ENCODE measurements at places on chromosomes 12 and 14.

DNA sequence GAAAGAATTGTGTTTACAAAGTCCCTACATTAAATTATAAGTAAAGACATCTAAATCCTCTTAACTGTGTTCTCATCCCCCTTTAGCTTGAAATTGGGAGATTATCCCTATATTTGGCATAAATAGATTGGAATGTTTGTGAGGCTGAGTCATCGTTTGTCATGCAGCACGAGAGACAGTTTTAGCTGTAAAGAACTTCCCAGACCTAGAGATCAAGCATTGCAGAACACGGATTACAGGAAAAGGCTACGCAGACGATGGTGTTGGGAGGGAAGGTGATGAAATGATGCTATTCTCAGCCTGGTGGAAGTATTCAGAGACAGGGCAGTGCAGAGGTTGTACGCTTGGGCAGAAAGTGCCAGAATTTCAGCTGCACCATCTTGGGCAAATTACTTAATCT lies 93.8 kb downstream of the PTPRB start:
- DNase-seq = peak; percentile 91

DNA sequence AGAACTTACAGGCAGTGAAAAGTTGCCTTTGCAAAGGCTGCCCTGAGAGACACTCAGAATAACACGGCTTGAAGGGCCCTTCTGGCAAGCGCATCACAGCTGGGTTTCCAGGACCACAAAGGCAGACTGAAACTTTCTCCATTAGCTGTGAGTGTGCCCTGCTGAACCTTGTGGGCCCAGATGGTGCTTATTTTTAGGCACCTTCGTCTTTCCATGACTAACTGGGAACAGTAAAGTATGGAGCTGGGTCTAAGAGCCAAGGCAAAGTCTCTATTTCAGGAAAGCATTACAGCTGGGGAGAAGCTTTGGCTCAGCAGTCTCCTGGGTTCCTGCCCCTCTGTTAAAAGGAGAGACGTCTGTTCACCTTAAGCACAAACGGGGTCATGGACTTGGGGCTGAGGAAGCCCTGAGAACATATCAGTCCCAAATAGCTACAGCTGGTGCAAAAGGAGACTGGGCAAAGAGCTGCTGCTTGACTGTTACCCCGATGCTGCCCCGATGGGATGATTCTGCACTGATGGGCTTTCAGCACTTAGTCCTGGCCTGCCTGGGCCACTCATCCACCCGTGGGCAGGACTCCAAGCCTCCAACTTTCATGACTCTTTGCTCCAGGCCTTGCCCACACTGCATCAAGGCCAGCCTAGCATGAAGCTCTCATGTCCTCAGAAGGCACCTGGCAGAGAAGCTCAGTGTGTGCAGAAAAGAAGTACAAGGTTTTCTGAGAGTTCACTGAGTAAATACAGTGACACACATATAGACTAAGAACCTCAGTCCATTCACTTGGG lies 248.3 kb downstream of the PHLDA1 start:
- DNase-seq = no peak

DNA sequence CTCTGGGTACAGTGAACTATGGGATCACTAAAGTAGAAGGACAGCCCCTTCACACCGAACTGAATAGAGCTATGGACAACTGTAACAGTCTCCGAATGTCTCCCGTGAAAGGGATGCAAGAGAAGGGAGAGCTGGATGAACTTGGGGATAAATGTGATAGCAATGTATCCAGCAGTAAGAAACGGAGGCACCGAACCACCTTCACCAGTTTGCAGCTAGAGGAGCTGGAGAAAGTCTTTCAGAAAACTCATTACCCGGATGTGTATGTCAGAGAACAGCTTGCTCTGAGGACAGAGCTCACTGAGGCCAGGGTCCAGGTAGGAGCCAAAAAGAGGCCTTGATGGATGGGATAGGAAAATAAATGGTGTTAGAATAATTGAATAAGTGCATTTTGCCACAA lies 3.5 kb downstream of the ALX1 start:
- no peak for DNase-seq

- DNase-seq = no peak
These were observed 11.1 kb upstream of the EGLN3 start for GRCh38 chr14:33962016-33962415.

DNA sequence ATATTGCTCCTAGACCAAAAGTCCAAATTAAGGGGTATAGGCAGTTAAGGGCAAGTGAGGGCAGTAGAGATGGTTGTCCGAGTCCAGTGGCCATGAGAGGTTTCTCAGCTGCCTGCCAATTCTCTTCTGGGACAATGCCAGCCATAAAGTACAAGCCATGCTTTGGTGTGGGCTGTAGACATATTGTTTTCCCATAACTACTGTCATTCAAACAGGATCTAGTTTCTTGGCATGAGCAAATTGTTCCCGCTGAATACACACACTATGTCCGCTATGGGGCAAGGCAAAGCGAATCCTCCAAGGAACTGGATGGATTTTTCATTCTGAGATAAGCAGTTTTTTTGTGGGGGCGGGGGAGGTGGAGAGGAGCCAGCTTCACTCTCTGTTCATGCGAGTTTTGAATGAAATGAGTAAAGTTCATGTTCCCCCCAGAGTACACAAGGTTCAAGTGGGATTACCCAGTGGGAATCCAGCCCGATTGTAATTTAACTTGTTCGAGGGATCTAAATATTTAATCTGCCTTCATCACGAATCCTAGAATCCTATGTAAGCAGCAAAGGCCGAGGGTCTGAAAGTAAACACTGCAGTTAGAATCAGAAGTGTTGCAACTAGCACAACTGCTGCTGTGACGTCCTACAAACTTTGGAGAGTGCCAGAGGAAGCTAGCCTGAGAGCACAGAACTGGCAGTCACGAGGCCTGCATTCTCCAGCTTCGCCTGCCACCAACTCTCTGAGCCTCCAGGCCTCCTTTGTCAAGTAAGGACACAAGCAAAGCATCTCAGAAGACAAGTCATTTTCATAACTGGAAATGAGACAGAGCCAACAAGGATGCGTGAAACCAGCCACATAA lies 137.0 kb downstream of the CRADD start:
- DNase-seq = no peak

- no peak for DNase-seq
These were observed 101.6 kb upstream of the KRAS start for GRCh38 chr12:25352083-25352918.

- no peak for DNase-seq
These were observed 109.7 kb downstream of the C12orf75 start for GRCh38 chr12:105440037-105440664.

GRCh38 chr12:130868412-130868811 lies 3.5 kb upstream of the RAN start:
- no peak for DNase-seq

GRCh38 chr12:87953256-87953860 lies 75.8 kb downstream of the C12orf50 start:
- DNase-seq = peak; percentile 13

DNA sequence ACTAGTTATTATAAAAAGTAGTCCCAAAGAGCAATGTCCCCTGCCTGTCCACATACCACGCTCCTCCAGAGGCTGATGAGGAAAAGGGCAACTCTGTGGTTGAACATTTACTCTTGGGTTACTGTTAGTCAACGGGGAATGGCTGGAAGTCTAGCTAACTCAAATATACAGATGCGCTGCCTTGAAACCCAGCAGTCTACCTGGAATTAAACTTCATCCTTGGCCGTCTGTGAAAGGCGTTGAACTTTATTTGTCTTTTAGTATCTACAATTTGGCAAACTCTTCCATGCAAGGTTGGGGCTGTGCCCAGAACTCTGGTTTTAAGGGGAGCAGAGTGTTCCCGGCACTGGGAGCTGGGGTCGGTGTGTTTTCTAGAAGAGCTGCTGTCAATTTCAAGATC lies 3.9 kb upstream of the MEG3 start:
- no peak for DNase-seq

DNA sequence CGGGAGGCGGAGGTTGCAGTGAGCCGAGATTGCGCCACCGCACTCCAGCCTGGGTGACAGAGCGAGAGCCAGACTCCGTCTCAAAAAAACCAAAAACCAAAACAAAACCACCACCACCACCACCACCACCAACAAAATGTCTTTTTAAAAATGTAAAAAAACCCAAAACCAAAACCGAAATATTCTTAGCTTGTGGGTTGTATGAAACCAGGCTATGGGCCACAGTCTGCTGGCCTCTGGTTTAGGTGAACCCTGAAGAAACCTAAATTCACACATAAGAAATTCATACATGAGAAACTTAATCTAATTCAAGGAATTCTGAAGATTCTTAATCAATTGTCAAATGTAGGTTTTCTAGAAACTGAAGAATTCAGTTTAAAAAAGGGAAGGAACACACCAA lies 37.6 kb downstream of the INSM2 start:
- no peak for DNase-seq

DNA sequence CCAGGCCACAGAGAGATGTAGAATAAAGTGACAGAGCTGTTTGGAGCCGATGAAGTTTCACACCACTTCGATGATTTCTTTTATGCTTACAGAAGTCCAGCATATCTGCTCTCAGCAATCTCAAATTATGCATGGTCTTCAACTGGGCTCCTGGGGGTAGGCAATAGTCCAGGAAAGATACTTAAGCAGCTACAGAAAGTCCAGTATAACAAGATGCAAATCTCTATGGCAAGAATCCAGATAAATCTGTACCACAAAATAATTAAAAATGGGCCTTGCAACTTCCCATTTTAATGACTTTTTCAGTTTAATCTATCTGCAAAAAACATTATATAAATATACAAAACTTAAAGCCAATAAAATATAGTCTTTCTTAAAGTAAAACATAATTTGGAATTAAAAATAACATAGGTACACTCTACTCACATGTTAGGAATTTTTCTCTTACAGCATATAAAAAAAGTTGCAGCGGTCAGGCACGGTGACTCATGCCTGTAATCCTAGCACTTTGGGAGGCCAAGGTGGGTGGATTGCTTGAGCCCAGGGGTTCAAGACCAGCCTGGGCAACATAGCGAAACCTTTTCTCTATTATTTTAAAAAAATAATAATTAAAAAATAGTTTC lies 20.5 kb upstream of the RAD51AP1 start:
- DNase-seq = no peak

GRCh38 chr14:103593577-103593976 lies 30.8 kb downstream of the COA8 start:
- DNase-seq = no peak

DNA sequence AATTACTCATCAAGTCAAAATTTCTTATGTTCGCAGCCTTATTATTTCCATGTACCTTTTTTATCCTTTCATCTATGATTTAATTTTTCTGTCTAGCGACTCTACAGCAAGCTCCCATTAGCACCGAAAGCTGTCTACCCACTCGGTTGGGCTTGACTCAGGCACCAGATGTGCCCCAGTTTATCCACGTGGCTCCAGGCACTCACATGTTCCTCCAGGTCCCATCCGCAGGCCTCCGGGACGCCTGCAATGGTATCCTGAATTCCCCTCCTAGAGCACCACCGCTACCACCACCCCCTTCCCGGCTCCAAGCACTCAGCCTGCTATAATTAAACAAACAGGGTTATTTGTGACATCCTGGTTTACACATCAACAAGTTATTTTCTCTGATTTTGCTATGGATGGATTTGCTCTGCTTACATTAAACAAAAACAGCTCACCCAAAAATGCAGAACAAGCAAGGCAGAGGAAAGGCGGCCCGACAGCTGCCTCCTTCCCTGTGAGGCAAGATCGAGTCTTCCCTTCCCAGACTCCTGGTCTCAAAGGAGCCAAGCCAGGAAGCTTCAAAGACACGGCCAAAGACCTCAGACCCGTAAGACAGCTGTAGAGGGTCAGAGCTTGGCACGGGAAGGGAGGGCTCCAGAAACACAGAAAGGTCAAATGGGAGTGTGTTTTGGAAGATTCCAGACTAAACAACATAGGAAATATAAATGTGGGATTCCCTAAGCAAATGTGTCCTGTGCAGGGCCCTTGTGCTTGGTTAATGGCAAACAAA lies 253.8 kb downstream of the TTC8 start:
- no peak for DNase-seq

DNA sequence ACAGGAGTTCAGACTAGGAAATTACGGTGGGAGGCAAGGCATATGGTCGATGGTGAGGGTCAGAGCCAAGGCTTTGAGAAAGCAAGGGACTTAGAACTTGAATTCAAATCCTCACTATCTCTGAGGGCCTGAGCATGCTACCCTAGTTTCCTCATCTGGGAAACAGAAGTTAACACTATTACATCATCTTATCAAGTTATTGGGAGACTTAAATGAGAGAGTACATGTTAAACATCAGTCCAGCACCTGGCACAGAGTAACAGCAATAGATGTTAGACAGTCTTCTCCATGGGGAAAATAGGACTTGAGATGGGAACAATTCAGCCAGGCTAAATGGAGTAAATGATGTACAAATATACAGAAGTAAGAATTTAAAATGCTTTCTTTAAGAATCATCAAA lies 38.5 kb downstream of the SLC38A1 start:
- DNase-seq = no peak

DNA sequence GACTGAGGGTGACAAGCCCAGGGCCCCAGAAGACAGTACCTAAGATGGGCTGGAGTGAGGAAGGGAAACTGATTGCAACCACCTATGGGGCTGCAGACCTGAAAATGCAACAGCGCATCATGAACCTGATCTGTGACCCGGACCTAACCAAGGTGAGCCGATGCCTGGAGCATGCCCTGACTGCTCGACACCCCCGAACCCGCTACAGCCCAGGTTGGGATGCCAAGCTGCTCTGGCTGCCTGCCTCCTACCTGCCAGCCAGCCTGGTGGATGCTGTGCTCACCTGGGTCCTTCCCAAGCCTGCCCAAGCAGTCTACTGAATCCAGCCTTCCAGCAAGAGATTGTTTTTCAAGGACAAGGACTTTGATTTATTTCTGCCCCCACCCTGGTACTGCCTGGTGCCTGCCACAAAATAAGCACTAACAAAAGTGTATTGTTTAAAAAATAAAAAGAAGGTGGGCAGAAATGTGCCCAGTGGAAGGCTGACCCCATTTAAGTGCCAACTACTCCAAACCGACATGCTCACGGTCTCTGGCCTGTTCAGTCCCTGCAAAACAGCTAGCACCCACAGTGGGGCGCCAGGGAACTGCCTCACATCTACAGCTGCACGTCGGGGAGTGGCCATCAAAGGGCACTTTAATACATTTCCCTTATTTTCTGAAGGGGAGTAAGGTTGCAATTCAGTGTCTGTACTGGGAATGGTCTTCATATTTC lies 4.2 kb downstream of the RDH5 start:
- no peak for DNase-seq

GRCh38 chr12:52247622-52248540 lies 14.8 kb downstream of the KRT7 start:
- DNase-seq = no peak

GRCh38 chr12:47808574-47809365 lies 10.9 kb downstream of the HDAC7 start:
- DNase-seq = no peak
